Left renal pelvis (tissue), 4 donors: ENCODE measurements at places on chromosomes 2 and 18. TPM values are rescaled to one million over a fixed set of nuclear protein-coding genes. Genes with fewer than 3 reads are reported as not detected.

DNA sequence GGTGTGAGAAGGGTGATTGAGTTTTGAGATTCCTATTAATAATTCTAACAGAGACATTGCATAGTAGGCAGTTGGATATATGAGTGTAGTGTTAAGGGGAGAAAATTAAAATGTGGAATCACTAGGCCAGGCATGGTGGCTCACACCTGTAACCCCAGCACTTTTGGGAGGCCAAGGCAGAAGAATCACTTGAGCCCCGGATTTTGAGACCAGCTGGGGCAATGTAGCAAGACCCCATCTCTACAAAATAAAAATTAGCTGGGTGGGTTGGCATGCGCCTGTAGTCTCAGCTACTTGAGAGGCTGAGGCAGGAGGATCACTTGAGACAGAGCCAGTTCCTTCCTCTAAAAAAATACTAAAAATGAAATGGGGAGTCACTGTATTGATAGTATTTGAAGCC is 150.6 kb downstream of the MCFD2 start:
- DNase-seq: no peak

- DNase-seq: no peak
These were observed 49.6 kb downstream of the SMIM21 start for GRCh38 chr18:75377926-75378325.

DNA sequence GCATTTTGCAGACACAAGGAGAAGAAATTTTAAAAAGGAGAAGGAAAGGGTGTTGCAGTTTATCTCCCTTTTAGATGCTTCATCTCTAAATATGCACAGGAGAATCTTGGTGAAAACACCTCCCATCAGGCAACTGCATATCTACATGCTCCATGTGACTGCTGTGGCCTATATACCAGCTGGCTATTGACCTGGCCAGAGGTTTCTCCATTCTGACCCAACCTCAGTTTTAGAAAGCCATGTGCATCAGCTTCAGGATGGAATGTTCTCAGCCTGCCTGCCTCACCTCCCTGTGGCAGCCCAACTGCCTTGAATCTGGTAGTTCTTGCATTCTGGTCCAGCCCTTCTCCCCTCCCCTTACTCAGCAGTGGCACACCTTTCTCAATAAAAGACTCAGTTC is 1958.8 kb upstream of the CELF4 start:
- DNase-seq: no peak

GRCh38 chr18:68121826-68122225 is 593.1 kb downstream of the TMX3 start:
- no peak for DNase-seq

DNA sequence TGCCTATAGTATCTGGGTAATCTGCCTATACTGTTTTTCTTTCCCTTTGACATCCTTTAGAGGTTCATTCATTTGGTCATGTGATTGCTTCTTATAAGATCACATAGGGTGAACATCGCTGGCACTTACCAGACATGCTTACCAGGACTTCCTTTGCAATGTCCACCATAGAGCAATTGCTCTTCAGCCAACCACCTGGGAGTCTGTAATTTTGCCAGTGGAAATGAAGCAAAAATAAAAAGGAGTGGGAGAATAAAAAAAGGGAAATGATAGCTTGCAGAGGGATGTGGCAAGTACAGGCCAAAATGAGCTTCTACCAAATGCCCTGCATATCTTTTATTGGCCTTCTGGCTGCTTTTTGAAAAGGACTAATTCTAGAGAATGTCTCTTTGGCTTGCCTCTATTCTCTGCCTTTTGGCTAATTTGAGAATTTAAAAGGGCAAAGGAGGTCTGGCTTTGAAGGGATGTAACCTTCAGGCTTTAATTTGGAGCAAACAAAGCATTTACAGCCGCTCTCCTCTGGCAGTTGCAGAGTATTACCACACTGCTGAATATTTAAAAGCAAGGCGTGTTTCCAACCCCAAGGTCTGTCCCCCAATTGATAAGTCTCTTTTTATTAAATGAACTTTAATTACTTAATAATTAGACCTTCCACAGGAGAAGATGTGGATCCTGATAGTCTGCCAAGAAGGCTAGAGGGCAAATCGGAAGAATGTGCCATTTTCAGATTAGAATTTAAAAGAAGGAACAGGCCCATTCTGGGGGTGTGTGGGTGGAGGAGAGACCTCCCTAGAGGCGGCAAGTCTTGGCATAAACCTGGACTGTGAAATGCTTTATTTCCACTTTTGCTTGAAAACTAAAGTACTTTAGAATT is 557.9 kb downstream of the DCC start:
- no peak for DNase-seq

RUFY4 gene
- polyA plus RNA-seq: 0.11 TPM

DNA sequence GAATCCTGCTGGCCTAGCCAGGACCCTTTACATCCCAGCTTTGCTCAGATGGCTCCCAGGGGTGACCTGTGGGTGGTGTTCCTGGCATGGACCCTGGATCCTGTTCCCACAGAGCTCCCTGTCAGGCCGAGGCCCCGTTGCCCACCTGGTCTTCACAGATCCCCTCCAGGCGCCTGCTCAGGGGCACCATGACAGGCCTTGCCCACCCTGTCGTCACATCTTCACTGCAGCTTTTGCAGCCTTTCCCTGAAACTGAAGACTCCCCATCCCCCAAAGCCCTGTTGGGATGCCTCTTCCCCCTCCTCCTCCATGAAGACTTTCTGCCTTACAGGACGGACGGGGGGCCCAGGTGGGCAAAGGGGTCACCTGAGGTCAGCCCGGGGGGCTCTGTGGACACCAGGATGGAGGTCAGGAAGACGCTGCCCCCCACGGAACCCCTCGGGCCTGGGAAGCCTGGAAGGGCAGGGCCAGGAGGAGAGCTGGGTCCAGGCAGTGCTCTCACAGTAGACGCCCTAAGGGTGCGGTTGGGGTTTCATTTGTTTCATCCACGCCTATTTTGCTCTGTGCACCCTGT is 13.0 kb upstream of the KIF1A start:
- no peak for DNase-seq

DNA sequence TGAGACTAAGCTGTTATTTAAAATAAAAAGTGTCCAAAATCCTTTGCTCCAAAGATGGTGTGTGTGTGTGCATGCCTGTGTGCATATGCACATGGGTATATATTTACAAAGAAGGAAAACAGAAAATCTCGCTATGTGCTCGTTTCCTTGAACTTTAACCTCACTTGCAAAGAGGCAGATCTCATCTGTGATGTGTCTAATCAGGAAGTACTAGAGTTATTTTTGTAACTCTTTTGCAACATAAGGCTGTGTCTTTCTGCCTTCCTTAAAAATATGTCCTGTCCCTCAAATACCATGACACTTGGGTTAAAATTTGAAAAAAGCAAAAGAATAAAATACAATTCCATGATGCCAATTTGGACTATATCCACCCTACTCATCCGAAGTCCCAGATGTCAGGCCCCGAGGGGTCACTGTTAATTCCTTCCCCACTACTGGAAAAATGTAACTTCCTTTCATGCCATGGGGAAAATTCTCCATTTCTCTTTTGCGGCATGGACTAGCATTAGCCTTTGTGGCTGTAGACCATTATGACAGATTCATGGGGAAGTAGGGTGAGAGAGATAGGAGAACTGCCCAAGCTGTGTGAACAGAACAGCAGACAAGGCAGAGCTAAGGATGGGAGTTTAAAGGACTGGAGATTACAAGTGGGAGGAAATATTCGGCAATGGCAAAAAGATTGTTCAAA is 191.3 kb downstream of the MYO1B start:
- DNase-seq: no peak

RAB27B gene
- polyA plus RNA-seq: 6.2 TPM

- DNase-seq: no peak
These were observed 62.0 kb downstream of the GYPC start for GRCh38 chr2:126717928-126718327.

- DNase-seq: no peak
These were observed 43.2 kb upstream of the PSME4 start for GRCh38 chr2:54013996-54014395.

GRCh38 chr2:145744541-145745386 is 1224.8 kb upstream of the ZEB2 start:
- no peak for DNase-seq

DNA sequence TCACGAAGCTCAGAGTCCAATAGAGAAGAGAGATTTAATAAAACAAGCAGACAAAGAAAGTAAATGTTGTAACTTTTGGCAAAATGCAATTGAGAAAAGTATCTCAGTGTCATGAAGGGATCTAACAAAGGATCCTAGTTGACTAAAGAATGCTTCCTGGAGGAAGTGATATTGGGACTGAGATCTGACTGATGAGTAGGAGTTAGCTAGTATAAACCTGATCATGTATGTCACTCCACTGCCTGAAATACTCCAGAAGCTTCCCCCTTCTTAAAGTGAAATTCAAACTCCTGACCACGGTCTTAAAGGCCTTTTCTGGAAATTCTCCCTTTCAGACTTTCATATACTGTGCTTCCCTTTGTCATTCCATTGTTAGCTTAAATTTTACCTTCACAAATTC is 1102.4 kb upstream of the ZEB2 start:
- no peak for DNase-seq

GAL3ST2 gene
- polyA plus RNA-seq: 0.40 TPM

GRCh38 chr2:59276033-59276432 is 1034.9 kb upstream of the FANCL start:
- DNase-seq: no peak

APCDD1 gene
- polyA plus RNA-seq: 104 TPM

GRCh38 chr2:231671270-231672050 is 36.9 kb upstream of the PTMA start:
- DNase-seq: no peak

DNA sequence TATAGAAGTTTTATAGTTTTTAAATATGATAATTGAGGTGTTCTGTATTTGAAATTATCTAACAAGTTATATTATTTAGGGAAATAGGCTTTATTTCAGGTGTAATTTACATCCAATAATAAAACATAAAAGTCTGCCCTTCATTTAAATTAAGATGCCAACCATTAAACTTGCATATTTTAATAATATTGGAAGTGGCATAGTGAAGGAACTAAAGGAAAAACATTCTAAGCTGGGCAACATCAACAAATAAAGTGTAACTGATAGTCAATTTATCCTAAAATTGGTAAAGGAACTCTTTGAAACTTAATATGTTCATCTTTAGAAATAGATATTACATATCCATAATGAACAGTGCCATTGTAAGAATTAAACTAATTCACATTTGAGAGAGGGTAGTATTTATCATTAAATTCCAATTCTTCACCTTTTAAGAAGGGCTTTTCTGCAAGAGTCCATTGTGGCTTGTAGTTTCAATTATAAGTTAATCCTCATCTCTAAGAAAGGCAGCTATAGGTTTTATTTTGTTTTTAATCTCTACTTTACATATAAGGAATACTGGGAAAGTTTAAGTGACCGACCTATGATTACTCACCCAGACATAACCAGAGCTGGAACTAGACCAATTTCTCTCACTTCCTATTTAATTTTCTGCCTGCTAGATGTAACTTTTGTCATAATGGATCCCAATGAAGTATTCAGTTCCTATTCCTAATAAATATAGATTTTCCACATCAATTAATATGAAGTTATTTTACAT is 401.6 kb downstream of the XIRP2 start:
- DNase-seq: no peak

LONRF2 gene
- 4.2 TPM for polyA plus RNA-seq

IL1F10 gene
- polyA plus RNA-seq: not detected

DNA sequence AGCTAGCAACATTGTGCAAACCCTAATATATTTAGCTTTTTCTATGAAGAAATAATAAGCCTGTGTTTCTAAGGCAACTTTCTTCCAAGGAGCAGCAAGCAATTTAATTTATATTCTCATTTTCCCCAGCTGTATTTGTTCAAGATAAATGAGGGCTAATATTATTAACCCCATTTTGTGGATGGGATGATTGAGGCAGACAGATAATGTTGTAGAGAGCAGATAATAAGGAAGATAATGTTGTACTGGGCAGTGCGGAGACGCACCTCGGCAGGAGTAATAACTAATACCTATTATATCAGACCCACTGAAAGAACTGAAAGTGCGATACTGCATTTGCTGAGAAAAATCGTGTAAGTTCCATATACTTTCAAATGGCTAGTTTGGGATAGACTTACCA is 344.1 kb upstream of the FANCL start:
- DNase-seq: no peak

VIT gene
- 0.20 TPM for polyA plus RNA-seq

GRCh38 chr18:26840965-26841364 is 24.5 kb downstream of the AQP4 start:
- DNase-seq: no peak

GRCh38 chr18:34990597-34990996 is 50.6 kb upstream of the MAPRE2 start:
- no peak for DNase-seq
